ENCODE measurements at places on chromosomes 1 and 21.
A peak's percentile ranks its signal among the peaks of the same experiment; 100 is the strongest.

- DNase-seq: peak; percentile 15
These were observed 19.1 kb downstream of the RAB7B start for GRCh38 chr1:205983925-205984725.

DNA sequence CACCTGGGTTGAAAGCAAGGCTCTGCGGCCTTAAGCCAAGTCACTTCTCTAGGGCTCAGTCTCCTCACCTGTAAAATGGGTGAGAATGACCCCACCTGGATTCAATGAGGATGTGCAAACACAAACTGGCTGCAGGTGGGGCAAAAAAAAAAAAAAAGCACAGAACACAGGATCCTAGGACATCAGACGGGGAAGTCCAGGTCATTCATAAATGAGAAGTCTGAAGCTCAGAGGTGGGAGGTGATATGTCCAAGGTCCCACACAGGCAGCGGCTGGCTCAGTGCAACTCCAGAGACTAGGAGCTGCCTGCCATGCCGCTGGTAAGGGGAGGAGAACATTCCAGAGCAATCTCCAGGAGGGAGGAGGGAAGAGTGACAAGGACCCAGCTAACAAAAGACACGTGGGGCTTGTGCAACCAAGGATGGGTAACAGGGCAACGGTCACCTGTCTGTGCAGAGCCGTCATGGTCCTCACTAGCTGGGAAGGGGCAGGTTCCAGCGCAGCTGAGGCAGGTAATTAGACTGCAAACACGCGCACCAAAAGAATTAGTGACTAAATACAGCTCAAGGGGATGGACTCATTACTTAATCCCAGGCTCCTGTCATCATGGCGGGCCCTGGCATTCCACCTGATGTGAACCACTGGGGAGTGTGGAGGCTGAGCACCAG, 19.5 kb downstream of the IFFO2 start:
- no peak for DNase-seq

DNA sequence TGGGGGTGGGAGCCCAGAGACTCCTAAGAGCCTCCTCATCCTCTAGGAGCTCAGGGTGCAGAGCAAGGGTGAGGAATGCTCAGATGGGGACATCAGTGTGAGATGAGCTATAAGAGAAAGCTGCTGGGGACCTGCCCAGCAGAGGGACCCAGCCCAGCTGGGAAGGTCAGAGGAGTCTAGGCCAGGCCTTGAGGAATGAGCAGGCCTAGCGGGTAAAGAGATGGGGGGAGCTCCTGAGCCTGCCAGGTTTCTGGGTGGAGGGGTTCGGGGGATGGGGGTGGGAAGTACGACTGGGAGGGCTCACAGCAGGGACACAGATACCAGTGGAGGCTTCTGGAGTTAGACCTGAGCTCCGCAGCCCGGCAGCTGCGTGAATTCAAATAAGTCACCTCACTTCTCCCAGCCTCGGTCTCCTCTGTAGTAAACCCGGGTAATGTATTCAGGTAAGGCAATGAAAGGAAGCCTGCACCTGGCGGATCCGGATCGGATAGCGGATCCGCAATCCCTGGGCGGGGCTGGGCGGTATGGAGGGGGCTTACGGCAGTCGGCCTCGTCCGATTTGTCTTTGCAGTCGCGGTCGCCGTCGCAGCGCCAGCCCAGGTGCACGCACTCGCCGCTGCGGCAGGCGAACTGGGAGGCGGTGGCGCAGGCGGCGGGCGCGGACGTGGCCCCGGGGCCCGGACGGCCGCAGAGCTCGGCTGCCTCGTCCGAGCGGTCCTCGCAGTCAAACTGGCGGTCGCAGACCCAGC, 38.0 kb upstream of the MAGOH start:
- DNase-seq: no peak

DNA sequence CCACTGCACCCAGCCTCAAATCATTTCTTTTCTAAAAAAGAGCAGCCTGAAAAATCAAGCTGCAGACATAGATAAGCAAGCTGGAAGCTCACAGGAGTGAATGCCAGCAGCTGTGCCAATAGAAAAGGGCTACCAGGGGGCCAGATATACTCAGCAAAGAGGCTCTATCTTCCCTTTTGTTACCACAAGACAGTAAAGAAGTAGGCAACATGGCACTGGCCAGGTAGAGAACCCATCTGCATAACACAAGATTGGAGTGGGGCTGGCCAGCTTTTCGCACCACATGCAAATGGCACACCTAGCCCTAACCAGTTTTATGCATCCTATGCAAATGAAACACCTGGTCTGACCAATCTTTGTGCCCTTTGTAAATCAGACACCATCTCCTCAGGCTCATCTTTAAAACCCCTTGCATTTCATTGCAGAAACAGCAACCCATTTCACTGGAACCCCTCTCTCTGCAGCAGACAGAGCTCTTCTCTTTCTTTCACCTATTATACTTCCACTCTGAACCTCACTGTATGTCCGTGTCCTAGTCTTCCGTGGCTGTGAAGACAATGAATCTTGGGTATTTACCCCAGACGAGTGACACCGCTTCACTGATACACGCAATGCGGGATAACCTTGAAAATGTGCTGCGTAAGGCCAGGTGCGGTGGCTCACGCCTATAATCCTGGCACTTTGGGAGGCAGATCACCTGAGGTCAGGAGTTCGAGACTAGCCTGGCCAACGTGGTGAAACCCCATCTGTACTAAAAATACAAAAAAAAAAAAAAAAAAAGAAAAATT, 15.1 kb downstream of the CASP9 start:
- no peak for DNase-seq

DNA sequence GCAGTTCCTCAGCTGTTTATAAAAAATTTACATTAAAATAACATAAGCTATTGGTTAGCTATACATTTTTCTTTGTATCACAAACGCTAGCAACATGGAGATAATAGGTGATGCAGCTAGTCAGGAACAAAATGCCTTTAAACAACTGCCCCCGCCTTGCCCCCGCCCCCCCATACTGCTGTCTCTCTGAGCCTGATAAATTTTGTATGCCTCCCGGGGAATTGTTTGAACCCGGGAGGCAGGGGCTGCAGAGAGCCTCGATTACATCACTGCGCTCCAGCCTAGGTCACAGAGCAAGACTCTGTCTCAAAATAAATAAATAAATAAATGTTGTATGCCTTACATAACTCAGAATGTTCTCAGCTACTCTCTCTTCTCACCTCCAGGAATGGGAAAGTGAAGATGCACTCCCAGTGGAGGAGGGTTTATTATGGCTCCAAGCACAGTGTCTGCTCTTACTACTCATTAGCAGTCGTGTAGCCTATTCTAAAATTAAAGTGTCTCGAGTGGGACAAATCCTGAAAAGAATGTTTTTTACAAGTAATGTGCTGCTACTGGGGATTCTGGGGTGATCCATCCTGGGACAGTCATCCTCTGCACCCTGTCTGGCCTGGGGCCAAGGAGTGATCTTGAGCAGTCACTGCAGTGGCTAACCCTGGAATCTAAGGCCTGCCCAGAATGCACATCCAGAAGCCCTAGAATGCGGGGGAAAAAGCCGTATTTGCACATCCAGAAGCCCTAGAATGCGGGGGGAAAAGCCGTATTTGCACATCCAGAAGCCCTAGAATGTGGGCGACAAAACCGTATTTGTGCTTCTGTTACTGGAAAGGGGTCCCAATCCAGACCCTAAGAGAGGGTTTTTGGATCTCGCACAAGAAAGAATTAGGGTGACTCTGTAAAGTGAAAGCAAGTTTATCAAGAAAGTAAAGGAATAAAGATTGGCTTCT, 39.4 kb upstream of the ZNF496 start:
- DNase-seq: no peak
